NCI-H510A (cell line): ENCODE measurements at places on chromosomes 4 and X.

DNA sequence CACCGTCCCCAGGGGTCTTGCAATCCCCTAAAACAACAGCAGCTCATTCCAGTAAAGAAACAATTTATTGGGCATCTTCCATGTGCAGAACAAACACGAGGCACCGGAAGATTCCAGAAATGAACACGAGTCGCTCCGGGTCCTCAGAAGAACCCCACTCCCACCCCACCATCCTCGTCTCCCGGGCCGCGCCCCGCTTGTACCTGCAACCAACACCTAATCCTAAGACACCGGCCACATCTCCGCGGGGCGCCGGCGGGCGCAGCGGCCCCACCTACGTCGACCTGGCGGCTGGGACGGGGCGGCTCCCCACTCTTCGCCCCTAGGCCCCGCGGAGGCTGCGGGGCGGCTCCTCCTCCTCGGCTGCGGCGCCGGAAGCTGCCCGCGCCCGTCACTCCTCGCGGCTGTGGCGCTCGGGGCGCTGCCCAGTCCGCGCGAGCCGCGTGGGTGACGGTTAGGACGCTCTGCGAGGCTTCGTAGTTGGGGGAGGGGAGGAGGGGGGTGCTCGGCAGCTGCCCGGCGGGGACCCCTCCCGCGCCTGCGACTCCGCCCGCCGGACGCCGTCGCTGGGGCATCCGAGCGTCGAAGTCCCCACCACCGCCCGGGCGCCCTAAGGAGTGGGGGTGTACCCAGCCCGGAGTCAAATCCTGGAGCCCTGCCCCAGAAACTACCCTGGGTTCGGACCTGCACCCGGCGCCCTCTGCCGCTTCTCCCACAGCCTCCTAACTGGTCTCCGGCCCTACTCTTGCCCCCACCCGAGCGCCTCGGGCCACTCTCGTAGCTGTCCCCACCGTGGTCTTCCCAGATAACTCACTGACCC, at the start of gene CCDC158:
Gene CCDC158 (minus strand): TSS at position 380 of the 820 bp plus-strand sequence. CDS start 17,934 bp downstream, outside the sequence.
- no peak for DNase-seq

DNA sequence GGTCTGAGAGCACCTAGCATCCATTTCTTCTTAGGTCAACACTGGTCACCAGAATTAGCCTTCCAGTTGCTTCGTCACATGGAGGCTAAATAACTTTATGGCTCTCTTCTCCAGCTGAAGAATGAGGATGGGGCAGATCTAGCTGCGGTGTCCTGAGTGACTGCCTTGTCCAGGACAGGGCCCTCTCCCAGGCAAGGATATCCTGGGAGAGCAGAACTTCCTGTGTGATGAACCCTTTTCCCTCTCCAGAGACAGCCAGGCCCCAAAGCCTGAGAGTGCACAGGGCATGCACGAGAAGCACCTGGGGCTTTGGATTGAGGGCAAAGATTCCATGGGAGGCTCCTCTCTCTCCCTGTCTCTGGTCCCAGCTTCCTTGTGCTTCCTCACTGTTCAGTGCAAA, 108.2 kb upstream of the MAMLD1 start:
- no peak for DNase-seq

- DNase-seq: no peak
Observed at GRCh38 chr4:35925806-35926205, 318.5 kb downstream of the ARAP2 start.

DNA sequence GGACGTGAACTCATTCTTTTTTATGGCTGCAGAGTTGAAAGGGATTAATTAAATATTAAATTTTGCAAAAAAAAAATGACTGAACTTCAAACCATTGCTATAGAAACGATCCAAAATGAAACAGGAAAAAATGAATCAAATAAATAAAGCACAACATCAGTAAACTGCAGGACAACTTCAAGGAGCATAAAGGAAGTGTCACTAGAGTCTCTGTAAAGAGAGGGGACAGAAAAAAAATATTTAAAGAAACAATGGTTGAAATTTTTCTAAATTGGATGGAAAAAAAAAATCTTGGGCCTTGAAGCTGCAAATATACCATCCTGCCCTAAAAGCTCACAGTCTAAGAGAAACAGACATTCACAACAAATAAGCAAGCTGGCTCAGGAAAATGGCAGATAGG, 339.3 kb upstream of the INTU start:
- no peak for DNase-seq

GRCh38 chrX:57918750-57919436, 8.6 kb upstream of the ZXDA start:
- no peak for DNase-seq

- DNase-seq: no peak
Observed at GRCh38 chrX:30948626-30949025, 59.6 kb upstream of the TAB3 start.

GRCh38 chr4:98566361-98567008, 91.9 kb downstream of the TSPAN5 start:
- DNase-seq: peak; percentile 23

DNA sequence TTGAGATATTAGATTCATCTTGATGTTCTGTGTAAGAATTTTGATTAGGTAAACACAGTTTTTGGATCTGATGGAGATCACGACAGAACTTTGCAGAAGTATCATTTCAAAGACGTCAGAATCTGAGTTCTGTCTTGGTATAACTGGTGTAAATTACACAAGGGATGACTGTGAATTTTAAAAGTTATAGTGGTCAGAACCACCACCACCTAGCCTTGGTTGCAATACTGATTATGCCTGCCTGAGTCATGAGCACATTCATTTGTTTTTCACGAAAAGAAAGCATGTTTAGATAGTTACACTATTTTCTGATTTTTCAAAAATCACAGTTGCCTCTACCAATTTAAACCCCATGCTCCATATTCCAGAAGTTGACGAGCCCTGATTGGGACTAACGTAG, 54.8 kb downstream of the ZFX start:
- no peak for DNase-seq

DNA sequence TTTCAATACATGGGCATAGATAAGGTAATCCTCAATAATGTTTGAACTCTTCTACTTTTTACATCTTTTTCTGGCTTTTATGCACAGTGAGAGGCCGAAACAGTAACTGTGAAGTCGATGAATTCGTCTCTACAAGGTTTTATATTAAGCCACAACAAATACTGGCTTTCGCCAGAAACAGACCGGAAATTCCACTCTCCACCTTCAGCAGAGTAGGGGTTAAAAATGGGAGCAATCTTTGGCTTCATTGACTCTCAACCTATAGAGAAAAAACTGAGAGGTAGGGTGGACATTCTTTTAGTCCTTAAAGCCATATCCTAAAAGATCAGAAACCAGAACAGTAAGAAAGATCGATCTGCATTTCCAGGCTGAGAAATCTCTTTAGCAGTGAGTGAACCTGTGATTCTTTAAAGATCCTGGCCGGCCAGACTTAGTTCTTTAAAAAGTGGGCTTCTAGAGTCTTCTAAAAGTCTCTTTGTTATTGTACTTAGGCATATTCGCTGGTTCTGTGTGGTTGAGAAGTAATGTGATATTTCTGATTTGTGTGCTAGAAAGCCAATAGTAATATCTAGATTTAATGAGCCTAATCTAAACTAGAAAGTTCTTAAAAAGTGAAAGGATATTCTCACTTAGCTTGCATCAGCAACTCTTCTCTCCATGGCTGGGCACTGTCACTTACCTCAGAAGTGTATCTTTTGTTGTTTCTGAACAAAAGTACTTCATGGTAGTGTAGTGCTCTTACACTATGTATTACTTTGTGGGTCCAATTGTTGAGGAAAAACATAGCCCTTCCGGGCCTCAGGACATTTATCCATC, 2.0 kb downstream of the HSPA4L start:
- DNase-seq: no peak

DNA sequence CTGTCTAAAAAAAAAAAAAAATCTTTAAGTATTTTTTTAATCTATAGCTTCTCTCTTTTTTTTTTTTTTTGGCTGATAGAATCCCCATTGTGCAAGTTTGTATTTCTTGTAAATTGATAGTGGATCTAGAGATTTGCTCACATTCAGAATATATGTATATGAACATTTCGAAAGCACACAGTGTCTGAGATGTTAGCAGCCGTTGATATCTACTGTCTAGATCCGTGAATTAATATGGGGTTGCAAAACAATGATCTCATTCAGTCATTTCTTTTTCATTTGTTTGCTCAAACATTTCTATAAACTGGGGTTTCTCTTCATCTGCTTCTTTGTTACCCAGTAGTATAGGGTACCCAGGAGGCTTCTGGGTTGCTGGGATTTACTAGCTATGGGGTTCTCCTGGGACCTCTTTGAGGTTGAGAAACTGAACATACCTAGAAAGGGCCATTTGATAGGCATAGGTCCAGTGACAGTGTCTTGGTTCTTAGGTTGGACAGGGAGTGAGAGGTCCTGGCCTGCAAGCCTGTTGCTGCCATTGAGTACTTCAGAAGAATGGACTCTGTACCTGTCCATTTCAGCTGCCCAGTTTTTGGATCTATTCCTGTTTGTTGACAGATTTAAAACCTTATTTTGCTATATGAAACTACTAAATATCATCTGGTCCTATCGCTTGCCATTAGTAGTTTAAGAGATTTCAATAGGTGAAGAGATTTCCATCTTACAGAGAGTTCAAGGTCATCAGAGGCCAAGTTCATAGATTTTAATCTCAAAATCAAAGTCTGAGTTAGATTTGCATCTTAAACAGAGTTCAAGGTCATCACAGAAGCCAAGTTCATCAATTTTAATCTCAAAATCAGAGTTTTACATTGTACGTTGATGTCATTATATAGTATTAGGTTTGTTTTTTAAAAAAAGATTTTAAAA, 50.8 kb downstream of the WWC2 start:
- no peak for DNase-seq

GRCh38 chr4:148044089-148044911, 312.4 kb downstream of the ARHGAP10 start:
- DNase-seq: no peak

DNA sequence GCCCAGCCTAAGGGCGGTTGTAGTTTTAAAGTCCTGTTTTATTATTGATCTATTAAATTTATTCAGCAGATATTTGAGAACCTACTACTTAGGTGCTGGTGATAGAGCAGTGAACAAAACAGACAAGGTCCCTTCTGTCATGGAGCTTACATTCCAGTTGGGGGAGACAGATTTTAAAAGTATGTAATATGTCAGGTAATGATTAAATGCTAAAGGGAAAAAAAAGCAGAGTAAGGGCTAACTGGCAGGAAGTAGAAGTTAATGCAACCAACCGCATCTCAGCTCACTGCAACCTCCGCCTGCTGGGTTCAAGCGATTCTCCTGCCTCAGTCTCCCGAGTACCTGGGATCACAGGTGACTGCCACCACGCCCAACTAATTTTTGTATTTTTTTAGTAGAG, 7.8 kb upstream of the MCUB start:
- DNase-seq: no peak

DNA sequence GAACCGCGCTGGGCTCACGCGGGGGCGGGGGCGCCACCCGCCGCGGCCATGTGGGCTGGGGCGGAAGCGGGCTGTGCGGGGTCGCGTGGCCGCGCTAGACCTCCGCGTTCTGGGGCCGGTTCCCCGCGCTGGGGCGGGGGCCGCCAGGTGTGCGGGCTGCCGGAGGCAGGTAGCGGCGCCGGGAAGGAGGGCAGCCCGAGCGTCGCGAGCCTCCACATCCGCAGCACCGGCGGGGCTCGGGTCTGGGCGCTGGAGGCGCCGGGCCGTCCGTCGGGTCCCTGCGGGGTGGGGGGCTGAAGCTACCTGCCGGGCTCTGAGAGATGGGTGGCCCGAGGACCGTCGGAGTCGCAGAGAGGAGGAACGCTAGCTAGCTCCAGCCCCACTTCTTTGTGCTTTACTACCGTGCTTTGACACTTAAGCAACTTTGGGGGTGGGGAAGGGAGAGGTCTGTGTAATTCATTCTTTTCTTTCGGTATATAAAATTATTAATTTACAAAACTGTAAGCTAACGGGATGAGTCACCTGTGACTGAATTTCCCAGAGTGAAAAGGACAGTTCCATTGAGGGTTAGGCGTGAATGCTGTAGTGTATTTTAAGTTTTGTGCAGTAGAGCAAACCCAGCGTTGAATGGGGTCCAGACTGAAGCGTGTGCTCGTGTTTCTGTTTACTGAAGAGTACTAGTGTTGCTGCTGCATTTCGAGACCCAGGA, 689 bp downstream of the METAP1 start:
- no peak for DNase-seq

DNA sequence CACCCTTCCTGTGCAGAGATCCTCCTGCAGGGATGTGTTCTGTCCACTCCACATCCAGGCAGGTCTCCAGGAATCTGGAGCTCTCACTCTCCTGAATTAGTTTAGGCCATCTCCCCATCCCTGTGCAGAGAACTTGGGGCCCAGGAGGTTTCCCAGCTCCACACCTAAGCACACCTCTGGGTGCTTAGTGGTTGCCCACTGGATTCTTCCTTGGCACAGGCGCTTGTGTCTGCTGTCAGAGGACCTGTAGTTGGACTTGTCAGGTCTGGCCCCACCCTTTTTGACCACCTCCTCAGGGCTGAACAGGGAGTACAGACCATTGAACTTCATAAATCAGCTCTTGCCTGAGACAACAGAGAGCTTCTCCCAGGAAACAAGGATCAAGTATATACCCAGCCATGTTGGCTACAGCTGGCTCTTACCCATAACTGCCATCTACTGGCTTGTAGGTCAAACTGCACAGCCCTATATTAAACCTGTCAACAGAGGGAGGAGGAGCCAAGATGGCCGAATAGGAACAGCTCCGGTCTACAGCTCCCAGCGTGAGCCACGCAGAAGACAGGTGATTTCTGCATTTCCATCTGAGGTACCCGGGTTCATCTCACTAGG, 275.5 kb downstream of the PPARGC1A start:
- DNase-seq: no peak

DNA sequence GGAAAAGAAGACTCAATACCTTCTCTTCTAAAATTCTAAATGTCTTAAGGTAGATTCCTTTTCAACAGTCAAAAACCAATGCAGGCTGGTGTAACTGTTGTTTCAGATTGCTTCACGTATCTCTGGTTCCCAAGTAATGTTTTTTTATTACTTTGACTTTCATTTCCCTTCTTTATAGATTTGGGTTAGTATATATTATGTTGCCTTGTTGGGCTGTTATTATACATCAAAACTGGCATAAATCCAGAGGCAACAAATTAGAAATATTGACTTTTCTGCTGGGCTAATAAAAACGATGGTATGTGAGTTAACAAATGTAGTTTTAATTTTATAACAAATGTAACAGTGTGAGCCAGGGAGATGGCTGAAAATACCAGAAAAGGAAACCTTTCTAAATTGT, 444.7 kb upstream of the TENM3 start:
- no peak for DNase-seq

- DNase-seq: peak; percentile 9
Observed at GRCh38 chr4:188374871-188375270, 235.6 kb downstream of the TRIML1 start.

DNA sequence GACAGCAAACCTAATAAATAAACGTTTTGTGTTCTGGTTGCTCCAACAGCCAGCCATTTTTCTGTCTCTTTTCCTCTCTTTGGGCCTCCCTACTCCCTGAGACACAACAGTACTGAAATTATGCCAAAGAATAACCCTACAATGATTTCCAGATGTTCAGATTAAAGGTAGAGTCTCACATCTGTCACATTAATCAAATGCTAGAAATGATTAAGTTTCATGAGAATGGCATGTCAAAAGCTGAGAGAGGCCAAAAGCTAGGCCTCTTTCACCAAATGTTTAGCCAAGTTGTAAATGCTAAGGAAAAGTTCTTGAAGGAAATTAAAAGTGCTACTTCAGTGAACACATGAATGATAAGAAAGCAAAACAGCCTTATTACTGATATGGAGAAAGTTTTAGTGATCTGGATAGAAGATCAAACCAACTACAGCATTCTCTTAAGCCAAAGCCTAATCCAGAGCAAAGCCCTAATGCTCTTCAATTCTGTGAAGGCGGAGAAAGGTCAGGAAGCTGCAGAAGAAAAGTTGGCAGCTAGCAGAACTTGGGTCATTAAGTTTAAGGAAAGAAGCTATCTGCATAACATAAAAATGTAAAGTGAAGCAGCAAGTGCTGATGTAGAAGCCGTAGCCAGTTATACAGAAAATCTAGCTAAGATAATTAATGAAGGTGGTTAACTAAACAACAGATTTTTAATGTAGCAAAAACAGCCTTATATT, 182.1 kb upstream of the NUDT6 start:
- no peak for DNase-seq
